ENCODE measurements at places on chromosomes 13 and 19.

DNA sequence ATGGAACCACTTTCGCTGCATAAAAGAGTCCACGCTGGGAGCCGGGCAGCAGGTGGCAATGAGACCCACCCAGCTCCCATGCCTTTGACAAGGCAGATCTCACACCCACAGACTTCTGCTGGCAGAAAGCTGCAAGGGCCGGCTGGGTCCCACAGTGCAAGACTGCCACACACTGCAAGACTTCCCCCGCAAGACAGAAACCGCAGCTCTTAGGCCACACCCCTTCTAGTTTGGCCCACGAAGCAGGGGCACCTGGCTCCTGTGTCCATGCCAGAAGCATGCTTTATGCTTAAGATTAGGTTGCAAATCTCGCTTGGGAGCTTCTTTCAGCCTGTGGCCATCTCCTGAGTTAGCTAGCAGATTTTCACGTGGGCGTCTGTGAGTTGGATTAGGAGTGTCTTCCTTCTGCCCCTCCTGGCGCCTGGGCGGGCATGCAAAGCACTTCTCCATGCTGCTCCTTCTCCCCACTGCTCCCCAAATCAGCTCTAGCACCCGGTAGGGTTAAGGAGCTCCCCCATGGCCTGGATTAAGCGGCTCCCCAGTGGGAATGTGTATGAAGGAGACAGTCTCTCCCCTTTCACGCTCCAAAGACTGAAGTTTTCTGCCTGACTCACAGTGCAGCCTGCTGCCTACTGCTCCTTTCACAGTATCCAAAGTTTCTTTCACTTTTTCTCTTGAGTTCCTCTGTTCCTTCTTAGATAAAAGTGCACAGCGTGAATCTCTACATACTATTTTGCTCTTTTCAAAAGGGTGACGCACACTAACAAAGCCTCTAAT, 17.7 kb downstream of the GPC6 start:
- peak; percentile 63 for DNase-seq

DNA sequence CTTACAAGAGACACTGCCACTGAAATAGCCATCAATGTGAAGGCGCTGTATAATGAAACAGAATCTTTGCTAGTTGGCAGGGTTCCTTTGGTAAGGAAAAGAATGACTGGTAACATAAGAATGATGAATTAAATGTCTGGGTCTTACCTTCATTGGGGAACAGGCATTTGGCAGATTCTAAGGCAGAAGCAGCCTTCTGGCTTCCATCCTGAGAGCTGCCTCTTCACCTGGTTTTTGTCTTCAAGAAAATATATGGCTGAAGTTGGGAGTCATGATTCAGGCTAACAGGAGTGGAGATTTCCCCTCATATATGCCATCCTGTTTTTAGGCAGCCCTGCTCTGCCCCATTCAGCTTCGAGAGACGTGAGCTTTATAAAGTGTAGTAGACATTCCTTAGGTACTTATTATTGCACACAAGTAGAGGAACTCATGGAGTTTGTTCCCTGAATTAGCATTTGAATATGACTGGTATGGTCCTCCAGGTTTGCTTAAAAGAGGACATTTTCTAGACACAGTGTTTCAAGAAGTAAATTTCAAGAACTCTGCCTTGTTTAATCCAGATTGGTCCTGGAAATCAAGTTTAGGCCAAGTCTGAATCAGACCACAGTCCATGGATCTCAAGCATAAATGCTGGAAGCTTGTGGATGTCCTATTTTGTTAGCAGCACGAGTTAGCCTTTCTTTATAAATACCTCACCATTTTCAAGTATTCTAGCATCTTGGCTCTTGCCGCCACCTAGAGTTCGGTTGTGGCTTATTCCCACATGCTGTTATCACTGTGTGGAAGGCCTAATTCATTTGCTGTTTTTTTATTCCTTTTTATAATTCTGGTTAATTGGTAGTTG, 56.2 kb upstream of the AKAP11 start:
- DNase-seq, result peak; percentile 67

DNA sequence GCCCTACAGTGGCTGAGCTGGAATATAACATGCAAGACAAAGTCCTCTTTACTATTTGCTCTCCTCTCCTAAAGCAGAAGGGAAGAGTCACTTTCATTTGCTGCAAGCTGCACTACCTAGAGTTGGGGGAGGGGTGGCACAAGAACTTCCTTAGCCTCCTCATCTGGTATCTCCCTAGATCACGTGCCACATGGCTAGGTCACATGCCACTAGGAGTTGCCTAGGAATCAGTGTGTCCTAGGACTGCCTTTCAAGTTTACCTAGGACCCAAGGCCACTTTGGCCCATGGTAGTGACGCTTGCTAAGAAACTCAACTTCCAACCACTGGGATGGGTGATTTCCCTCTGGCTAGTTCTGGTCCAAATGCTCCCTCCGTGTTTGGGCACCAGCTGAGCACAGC, 625.2 kb downstream of the DIAPH3 start:
- no peak for DNase-seq

DNA sequence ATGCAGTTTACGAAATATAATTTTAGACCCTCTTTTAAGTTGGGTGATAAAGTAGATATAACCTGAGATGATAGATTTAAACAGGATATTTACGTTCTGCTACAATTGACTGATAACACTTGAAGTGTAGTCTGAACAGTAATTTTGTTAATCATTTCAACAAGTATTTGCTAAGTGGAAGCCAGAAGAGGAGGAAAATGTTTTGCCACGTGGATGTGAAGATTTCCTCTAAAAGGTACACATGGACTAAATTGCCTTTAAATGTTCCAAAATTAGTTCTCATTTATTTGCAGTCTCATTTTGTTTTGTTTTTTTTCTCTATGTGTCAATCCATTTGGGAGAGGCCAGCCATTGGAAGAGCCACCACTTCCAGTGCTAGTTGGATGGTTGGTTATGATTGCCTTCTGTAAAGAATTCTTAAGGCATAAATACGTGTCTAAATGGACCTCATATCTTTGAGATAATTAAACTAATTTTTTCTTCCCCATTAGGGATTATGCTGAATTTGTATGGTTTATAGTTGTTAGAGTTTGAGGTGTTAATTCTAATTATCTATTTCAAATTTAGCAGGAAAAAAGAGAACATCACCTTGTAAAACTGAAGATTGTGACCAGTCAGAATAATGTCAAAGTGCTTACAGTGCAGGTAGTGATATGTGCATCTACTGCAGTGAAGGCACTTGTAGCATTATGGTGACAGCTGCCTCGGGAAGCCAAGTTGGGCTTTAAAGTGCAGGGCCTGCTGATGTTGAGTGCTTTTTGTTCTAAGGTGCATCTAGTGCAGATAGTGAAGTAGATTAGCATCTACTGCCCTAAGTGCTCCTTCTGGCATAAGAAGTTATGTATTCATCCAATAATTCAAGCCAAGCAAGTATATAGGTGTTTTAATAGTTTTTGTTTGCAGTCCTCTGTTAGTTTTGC, 2.8 kb downstream of the MIR17HG start:
- DNase-seq, result no peak

Data from iris pigment epithelial cell (primary cell).